ENCODE measurements at places on chromosomes 5 and 9.

DNA sequence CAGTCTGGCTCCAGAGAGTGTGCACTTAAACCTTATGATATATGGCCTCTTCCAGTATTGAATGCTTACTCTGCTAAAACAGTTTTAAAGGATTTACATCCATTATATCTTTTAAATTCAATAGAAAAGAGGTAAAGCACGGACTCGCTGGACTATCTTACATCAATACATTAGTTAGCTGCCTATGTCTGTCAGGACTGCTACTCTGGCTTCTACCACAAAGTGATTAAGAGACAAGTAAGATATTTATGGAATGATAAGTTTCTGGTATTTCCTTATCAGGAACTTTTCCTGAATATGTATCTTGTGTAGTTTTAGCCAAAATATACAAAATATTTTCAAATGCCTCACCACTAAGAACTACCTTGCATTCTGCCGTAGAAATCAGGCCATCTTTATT, 295.1 kb downstream of the ISL1 start:
- DNase-seq = no peak

GRCh38 chr5:1767524-1768282, 31.9 kb downstream of the MRPL36 start:
- DNase-seq = no peak

GRCh38 chr5:107796797-107797196, 126.1 kb upstream of the EFNA5 start:
- DNase-seq = no peak

- no peak for DNase-seq
These were observed 53.0 kb downstream of the ERGIC1 start for GRCh38 chr5:172886974-172887501.

GRCh38 chr9:4495537-4495936, 5.3 kb downstream of the SLC1A1 start:
- no peak for DNase-seq

DNA sequence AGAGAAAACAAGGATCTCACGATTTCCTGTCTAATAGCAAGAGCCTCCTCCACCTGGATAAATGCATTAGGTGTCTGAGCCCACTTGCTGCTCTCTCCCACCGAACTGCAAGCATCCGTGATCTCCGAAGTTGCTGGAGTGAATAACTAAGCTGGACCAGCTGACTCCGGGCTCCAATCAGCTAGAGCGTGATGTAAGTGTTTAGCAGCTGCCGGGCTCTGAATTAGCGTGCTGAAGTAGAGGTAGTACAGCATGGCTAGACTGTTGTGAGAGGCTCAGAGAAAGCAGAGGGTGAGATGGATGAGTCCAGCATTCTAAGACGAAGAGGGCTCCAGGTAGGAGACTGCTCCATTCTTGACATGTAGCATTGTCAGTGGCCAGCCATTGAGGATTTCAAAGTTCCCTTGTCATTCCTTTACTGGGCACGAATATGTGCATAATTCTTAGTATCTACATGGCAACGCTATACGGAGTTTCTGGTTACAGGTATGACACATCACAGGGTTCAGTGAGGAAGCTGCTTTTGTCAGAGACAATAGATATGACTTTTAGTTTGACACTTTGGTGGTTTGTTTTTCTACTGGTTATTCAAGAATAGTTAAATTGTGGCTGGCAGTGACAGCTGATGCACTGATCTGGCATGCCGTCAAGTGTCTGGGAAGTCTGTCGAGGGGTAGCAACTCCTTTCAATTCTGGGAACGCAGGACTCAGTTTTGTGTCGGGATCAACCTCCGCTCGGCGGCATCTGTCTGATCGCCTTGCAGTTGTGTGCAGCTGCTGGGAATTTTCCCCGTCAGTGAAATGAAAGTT, 232.6 kb downstream of the MAST4 start:
- no peak for DNase-seq

- DNase-seq = no peak
These were observed 180.9 kb downstream of the OSTF1 start for GRCh38 chr9:75269197-75269596.

DNA sequence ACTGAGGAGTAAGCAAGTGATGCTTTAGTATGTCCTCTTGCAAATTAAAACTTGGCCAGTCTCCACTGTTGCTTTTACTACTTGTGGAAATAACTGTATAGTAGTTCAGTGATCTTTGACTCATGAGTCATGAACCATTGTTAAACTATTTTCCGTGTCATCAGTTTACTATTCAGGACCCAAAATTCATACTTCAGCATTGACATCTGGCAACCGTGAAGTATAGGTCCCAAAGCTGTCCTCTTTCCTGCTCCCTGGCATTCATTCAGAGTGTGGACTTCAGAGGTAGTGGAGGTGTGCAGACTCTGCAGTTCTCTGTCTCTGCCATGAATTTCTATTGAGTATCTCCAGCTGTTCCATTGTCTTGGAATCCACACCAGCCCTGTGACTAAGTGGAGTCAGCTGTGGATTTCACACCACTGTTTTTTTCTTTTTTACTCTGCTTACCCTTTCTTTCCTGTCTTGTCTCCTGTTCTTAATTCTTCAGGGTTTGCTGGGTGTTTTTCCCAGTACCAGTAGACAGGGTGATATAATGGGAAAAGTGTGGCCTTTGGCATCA, 7.5 kb downstream of the TDRD7 start:
- no peak for DNase-seq

- DNase-seq = no peak
These were observed 2.1 kb upstream of the CDH10 start for GRCh38 chr5:24646915-24647314.

DNA sequence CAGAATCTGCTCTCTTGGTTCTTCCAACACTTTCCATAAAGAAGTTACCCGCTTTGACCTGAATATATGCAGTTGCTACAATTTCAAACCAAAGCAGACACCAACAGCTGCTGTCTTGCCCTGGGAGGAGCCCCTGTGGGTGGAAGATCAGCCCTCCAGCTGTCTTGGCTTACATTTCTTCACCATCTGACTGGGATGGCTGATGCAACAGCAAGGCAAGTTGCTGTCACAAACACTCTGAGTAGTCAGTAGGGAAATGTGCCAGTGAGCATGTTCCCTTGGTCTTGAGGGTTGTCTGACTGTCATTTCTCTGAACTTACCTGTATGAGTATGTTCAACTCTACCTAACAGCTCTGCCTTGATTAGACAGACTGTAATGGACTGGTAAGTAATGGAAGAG, 152.9 kb downstream of the SGCD start:
- DNase-seq = no peak

DNA sequence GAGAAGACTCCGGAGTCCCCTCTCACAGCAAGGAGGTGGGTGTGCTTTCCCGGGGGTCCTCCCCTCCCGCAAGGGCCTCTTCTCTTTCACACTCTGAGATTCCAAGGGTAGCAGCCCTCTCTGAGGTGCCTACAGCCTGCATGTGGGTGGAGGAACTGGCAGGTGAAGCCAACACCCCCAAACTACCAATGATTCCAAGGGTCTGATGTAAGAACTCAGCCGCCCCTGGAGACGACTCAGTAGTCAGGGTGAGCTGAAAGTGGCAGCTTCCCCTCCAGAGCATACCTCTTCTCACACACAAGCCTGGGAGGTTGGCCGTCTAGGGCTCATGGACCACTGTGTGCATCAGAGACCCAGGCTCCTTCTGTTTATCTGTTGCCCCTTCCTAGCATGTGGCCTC, 66.1 kb downstream of the TSPAN17 start:
- DNase-seq = no peak

DNA sequence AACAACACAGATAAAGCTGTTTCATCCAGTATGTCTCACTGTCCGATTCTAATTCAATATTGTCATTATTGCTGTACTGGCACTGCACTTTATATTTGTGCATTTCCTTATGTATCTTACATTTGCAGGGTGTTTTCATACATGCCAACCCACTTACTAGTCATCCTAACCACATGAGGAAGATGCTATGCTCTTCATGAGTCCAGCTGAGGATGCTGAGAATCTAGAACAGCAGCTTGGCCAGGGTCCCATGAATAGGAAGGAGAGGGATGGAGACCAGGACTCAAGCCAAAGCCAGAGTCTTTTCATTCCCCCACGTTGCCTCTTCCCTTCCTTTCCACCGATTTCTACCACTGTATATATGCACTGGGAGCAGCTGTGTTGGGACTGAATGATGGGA, 292.8 kb upstream of the KLF4 start:
- DNase-seq = no peak

DNA sequence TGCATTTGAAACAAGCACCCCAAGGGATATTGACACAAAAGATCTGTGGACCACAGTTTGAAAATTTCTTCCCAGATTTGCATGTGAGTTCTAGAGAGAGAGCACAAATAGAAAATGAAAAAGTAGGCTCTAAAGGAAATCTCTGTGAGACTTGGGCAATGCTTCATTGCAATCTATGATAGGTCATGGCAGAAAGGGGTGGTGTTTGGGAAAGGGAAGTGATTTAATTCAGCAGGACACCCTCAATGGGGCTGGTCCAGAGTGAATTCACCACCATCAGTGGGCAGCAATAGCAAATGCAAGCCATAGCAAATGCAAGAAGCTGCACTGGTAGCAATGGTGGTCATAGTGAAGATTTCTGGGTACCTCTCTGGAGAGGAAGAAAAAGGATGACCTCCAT, 58.1 kb downstream of the ANKRD55 start:
- DNase-seq = no peak

DNA sequence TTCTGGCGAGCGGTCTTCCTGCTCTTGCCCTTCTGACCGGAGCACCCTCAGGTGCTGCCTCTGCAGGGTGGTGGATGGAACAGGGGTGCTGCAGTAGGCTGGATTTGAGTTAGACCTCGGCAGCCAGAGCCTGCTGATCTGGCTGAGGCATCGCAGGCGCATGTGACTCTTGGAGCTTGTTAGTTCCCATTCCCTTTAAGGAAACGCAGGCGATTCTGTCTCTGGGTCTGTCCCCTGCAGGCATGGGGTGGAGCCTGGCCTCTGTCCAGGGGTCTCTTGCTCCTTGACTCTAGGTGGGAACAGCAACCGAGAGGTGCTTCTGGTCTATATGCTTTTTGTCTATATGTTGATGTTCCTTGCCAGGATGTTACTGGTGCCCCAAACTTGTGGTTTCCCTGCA, 3.1 kb downstream of the WNK2 start:
- DNase-seq = no peak

DNA sequence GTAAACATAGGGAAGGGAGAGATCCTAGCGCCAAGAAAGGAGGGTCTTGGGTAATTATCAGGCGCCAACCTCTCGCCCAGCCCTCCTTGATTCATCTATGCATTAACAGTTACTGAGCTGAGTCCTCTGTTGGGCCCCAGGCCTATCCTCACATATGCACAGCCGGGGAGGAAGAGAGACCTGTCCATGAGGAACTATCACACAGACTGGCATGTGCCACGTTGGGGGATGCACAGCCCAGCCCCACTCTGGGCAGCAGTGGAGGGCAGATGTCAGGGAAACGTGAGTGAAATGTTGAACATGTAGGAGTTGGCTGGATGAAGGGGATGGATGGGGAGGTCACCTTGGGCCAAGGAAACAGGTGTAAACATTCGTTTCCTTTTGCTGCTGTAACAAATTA, 18.8 kb upstream of the ENHO start:
- no peak for DNase-seq

- no peak for DNase-seq
These were observed 227.6 kb downstream of the SEC61B start for GRCh38 chr9:99449726-99450125.

DNA sequence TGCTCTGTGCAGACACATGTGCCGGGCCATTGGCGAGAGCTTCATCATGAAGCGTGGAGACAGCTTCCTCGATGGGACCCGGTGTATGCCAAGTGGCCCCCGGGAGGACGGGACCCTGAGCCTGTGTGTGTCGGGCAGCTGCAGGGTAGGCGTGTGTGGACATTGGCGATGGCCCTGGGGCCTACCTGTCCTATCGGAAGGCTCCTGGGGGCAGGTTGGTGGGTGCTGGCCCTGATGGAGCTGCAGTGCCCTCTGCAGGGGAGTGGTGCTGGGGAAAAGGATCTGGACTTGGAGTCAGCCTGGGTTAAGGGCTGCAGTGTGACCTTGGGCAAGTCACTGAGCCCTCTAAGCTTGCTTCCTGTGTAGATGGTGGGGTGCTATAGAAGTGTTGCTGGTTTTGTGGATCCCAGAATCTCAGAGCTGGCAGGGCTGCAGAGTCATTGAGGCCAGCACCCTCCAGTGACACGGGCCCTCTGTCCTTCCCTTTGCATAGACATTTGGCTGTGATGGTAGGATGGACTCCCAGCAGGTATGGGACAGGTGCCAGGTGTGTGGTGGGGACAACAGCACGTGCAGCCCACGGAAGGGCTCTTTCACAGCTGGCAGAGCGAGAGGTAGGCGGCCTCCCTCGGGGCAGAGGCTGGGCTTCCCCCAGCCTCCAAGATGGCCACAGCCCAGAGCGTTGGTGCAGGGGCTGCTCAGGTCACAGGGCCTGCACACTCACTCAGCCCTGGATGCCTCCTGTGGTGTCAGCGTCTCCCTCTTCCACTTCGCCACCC, 15.8 kb downstream of the ADAMTS13 start:
- no peak for DNase-seq

DNA sequence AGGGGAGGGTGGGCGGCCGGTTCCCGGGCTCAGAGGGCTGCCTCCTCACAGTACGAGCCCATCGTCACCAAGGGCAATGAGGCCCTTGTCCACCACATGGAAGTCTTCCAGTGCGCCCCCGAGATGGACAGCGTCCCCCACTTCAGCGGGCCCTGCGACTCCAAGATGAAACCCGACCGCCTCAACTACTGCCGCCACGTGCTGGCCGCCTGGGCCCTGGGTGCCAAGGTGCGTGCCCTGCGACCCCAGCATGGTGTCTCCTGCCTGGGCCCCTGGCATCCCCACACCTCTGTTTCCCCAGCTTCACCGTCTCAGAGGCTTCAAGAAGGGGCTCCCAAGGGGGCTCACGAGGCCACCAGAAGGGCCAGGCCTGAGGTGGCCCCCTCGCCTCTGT, 7.2 kb downstream of the DBH start:
- no peak for DNase-seq

- no peak for DNase-seq
These were observed 3.1 kb downstream of the RNF44 start for GRCh38 chr5:176533894-176534611.

DNA sequence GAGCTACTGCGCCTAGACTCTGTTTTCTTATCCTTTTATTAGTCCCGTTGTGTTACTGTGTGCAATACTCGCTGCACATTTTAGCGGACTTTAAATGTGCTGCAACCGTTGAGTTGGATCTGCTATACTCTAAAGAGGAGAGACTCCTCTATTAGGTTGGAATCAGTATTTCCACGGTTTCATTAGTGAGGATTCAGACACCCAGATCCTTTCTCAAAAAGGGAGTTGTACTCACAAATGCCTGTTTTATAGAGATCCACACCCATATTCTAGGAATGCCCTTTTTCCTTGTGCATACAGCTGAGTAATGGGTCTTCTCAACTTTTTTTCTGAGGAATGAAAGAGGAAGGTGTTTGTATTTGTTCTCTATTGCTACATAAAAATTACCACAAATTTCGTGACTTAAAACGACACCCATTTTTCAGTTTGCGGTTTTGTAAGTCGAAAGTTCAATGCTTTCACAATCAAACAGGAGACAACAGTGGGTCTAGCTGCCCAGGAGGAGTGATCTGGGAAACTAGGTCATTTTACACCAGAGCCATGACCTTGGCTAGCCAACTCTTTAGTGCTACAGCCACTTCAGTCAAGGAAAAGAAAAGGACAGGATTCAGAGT, 52.8 kb upstream of the SLC44A1 start:
- no peak for DNase-seq

- DNase-seq = no peak
These were observed 274.3 kb downstream of the AOPEP start for GRCh38 chr9:95000821-95001220.
